Osteocyte (in vitro differentiated cells): ENCODE measurements at places on chromosomes 3 and 15. TPM values are rescaled to one million over a fixed set of nuclear protein-coding genes. Genes with fewer than 3 reads are reported as not detected.

GRCh38 chr3:176789281-176789705, 408.0 kb downstream of the TBL1XR1 start:
- no peaks in the 10 kb centered on the region for H3K4me1 ChIP-seq
- no peaks in the 10 kb centered on the region for H3K36me3 ChIP-seq
- no peak overlapping the region for H3K27ac ChIP-seq
- H3K27me3 ChIP-seq: peaks cover 7% of the 10 kb centered on the region

GRCh38 chr3:71629711-71630110, 46.2 kb upstream of the FOXP1 start:
- H3K27ac ChIP-seq: no peak overlapping the region
- no peak overlapping the region for H3K4me3 ChIP-seq
- H3K36me3 ChIP-seq: no peaks in the 10 kb centered on the region
- H3K4me1 ChIP-seq: no peaks in the 10 kb centered on the region
- DNase-seq: no peak
- no peaks in the 10 kb centered on the region for H3K27me3 ChIP-seq

DNA sequence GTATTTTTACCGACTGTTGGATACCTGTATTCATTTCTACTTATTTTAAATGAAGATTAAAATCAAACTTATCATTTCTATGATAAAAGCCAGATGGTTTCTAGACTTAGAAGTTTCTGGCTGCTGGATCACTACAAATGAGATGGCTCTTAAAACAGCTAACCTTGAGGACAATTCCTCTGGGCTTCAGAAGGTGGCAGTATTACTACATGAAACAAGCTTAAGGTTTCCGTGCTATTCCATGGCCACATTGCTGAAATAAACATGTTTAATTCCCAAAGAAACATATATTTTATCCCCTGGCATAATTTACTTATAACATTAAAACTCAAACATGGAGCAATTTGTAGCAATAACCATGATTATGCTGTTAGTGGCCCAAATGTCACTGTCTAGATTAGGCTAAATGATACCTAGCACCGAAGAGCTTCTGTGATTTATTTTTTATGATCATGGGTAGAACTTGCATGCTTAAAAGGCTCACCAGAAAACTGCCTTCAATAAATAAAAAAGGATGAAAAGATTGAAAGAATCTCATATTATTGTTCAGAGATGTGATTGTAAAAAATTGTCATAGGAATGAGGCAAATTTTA, 204.0 kb upstream of the NANOGP8 start:
- H3K36me3 ChIP-seq: no peaks in the 10 kb centered on the region
- H3K27ac ChIP-seq: no peak overlapping the region
- H3K4me1 ChIP-seq: peaks cover 9% of the 10 kb centered on the region
- no peak for DNase-seq

The FBLN2 gene
- 215 and 251 TPM in 2 replicates for total RNA-seq

The ANKRD34C gene
- total RNA-seq: 0.08 TPM in 1 of 2 replicates, not detected in the other

The PTX3 gene
- total RNA-seq: 45.7 and 51.8 TPM in 2 replicates

DNA sequence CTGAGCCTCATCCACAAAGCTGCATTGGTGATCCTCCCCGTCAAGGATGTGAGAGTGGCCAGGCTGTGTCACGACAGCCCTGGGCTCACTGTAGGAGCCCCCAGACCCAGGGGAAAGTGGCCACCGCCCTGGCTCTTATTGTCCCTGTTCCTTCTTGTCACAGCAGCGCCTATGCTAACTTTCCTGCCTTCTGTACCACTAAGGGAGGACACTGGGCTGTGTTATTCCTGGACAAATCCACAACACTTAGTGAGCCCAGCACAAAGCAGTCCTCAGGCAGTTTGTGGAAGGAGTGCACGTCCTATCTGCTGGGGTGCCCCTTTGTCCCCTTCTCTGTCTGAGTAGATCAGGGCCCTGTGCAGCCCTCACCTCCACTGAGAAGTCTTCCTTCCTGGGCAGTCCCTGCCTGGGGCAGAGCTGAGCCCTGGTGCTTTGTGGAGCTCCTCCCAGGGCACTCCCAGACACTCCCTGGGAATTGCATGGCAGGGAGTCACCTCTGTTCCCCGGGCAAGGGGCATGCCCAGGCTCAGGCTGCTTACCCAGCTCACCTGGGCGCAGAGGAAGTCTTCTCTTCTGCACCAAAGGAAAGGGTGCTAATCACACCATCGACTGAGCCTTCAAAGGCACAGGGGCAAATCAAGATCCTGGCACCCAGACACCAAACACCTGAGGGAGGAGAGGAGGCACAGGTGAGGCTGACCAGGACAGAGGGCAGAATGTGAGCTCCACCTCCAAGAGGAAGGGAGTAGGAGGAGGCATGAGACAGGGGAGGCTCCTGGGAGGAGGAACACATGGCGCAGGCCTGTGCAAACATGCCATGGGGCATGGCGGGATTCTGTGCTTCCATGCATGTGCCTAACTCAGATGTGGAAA, 138.7 kb downstream of the KLF13 start:
- H3K4me3 ChIP-seq: no peak overlapping the region
- H3K27me3 ChIP-seq: peaks cover 22% of the 10 kb centered on the region
- H3K4me1 ChIP-seq: no peaks in the 10 kb centered on the region
- peak; percentile 78 for DNase-seq

The MEX3B gene
- total RNA-seq: 22.7 and 24.5 TPM in 2 replicates

The ECE2 gene
- not detected in 2 replicates for total RNA-seq

The NR2F2 gene
- total RNA-seq: 286 and 292 TPM in 2 replicates

GRCh38 chr3:22713936-22714335, 489.2 kb upstream of the UBE2E2 start:
- H3K27ac ChIP-seq: no peak overlapping the region
- DNase-seq: no peak
- no peak overlapping the region for H3K4me3 ChIP-seq
- H3K4me1 ChIP-seq: no peaks in the 10 kb centered on the region
- no peaks in the 10 kb centered on the region for H3K36me3 ChIP-seq
- H3K27me3 ChIP-seq: no peaks in the 10 kb centered on the region

- DNase-seq: no peak
- H3K27ac ChIP-seq: no peak overlapping the region
- H3K4me1 ChIP-seq: peaks cover 4% of the 10 kb centered on the region
Observed at GRCh38 chr3:193857996-193858395, 265.0 kb downstream of the OPA1 start.

GRCh38 chr3:38597502-38598060, 51.9 kb downstream of the SCN5A start:
- no peak overlapping the region for H3K4me3 ChIP-seq
- peaks cover 20% of the 10 kb centered on the region for H3K27me3 ChIP-seq
- no peaks in the 10 kb centered on the region for H3K4me1 ChIP-seq
- H3K36me3 ChIP-seq: no peaks in the 10 kb centered on the region
- DNase-seq: no peak

The ARPP19 gene
- 165 and 169 TPM in 2 replicates for total RNA-seq

DNA sequence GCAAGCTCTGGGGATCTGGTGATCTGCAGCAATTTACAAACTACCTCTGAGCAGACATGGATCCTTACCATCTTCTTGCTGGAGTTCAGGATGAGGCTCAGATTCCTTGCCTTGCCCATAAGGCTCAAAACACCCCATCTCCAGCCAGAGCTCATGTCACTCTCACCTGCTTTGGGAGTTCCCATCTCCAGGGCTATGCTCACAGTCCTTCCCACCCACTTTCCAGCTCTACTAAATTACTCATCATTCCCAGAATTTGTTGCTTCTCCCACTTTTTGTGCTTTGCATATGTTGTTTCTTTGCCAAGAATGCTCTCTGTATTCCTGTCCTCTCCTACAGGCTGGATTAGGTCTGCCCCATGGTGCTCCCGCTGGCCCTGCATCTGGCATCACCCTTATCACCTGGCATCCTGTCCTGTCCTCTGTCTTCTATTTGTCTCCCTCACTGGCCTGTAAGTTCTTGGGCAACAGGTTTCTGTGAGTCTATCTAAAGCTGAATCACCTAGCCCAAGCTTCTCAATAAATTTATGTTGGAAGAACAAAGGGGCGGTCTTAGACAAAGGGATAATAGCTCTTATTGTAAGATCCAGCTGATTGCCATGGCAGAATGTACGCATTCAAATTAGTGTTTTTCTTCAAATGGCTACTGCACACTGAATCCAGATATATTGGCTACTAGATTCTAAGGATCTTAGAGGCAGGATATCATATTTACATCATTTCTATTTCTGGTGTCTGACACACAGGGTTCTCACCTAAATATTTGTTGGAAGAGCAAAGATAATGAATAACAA, 179.2 kb downstream of the CLSTN2 start:
- no peak overlapping the region for H3K27ac ChIP-seq
- no peak overlapping the region for H3K4me3 ChIP-seq
- no peak for DNase-seq
- no peaks in the 10 kb centered on the region for H3K27me3 ChIP-seq

DNA sequence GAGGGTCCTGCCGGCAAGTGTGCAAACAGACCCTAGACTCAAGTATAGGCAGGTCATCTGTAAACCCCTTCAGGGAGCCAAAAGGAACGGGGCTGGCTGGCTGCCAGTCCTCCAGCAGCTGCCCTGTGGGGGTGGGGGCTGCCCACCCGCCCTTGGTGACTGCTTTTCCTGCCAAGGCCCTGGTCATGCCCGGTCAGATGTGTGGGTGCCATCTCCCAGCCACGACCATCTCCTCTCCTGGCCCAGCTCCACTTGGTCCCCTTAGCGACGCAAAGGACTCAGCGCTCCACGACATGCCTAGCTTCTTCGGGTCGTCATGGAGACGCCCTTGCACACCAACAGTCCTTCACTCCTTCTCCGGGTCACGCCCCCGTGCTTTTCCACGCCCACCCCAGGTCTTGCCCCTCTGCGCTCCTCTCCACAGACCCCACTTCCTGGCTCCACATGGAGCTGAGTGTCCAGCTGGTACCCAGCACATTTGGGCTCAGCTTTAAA, 2.4 kb downstream of the MUC4 start:
- H3K4me1 ChIP-seq: peaks cover 1% of the 10 kb centered on the region
- no peak overlapping the region for H3K27ac ChIP-seq
- no peak for DNase-seq
- peaks cover 29% of the 10 kb centered on the region for H3K27me3 ChIP-seq
- H3K4me3 ChIP-seq: no peak overlapping the region
- no peaks in the 10 kb centered on the region for H3K36me3 ChIP-seq

- no peaks in the 10 kb centered on the region for H3K36me3 ChIP-seq
- H3K4me3 ChIP-seq: no peak overlapping the region
- no peak for DNase-seq
- no peaks in the 10 kb centered on the region for H3K4me1 ChIP-seq
- no peak overlapping the region for H3K27ac ChIP-seq
- peaks cover 36% of the 10 kb centered on the region for H3K27me3 ChIP-seq
Observed at GRCh38 chr3:14780927-14781507, 37.7 kb upstream of the FGD5 start.

The MYO5C gene
- total RNA-seq: 2.7 and 4.0 TPM in 2 replicates

The CADPS gene
- total RNA-seq: not detected in 2 replicates

DNA sequence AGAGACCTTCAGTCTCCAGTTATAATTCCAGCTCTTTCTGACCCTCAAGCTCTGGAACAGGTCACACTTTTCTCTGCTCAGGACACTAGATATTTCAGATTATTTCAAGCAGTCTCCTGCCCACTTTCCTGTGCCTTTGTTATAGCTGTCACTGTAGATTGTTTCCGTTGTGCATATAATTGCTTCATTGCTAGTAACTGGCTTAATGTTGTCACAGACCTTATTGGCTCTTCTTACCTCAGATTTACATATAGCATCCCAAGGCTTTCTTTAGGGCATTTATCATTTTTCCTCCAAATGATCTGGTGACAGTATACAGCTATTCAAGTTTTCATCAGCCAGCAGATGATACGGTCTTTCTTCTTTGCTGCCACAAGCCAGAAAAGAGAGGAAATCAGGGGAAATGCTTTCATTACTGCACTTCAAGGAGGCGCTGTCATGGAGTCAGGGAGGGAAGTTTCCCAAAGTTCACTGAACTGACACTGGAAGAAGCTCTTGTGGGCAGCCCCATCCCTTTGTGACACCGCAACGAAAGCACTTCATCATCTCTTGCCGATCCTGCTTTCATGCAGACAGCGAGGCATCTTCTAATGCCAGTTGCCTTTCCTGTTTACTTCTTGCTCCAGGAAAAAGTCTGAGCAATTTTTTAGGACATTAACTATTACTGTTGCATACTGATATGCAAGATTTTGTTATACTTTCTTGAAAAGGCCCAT, 181.9 kb downstream of the CDIN1 start:
- H3K27me3 ChIP-seq: no peaks in the 10 kb centered on the region
- no peak overlapping the region for H3K4me3 ChIP-seq
- no peaks in the 10 kb centered on the region for H3K4me1 ChIP-seq
- DNase-seq: no peak
- H3K27ac ChIP-seq: no peak overlapping the region

- peak overlapping the region; percentile 69 for H3K4me3 ChIP-seq
- no peak for DNase-seq
- peak overlapping the region; percentile 85 for H3K27ac ChIP-seq
- no peaks in the 10 kb centered on the region for H3K36me3 ChIP-seq
- no peaks in the 10 kb centered on the region for H3K27me3 ChIP-seq
Observed at GRCh38 chr3:195150181-195151118, 120.5 kb downstream of the XXYLT1 start.

- no peak for DNase-seq
- H3K27me3 ChIP-seq: no peaks in the 10 kb centered on the region
- H3K4me1 ChIP-seq: peaks cover 23% of the 10 kb centered on the region
- no peak overlapping the region for H3K4me3 ChIP-seq
- peaks cover 31% of the 10 kb centered on the region for H3K36me3 ChIP-seq
Observed at GRCh38 chr3:124982855-124983254, 48.3 kb upstream of the MUC13 start.

DNA sequence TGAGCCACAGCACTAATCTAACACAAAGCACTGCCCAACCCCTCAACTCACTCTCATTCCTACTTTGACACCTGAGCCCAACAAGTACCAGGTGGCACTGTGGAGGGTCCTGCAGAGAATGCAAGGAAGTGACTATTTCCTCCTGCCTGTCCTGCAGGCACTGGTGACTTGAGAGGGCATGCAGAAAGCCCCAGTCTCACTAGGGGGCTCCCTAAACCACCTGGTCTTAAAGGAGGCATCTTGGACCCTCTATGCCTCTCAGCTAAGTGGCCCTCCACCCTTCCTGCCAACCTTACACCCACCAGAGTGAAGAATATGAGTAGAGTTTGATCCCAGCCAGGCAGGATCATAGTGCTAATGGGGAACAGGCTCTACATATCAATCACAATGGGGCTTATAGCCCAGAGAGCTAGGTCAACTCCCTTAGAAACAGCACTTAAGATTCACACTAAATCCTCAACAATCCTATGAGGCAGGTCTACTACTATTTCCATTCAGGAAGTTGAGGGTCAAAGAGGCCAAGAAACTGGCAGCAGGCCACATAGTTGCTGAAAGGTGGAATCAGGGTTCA, 15.2 kb downstream of the TRAIP start:
- no peak overlapping the region for H3K4me3 ChIP-seq
- H3K4me1 ChIP-seq: peaks cover 5% of the 10 kb centered on the region
- no peaks in the 10 kb centered on the region for H3K27me3 ChIP-seq
- no peaks in the 10 kb centered on the region for H3K36me3 ChIP-seq
- no peak for DNase-seq

- no peaks in the 10 kb centered on the region for H3K4me1 ChIP-seq
- H3K36me3 ChIP-seq: peaks cover 5% of the 10 kb centered on the region
- no peaks in the 10 kb centered on the region for H3K27me3 ChIP-seq
- H3K27ac ChIP-seq: no peak overlapping the region
Observed at GRCh38 chr3:185457376-185457775, 41.5 kb downstream of the TMEM41A start.

- peaks cover 4% of the 10 kb centered on the region for H3K4me1 ChIP-seq
- no peaks in the 10 kb centered on the region for H3K36me3 ChIP-seq
- H3K4me3 ChIP-seq: no peak overlapping the region
- DNase-seq: no peak
Observed at GRCh38 chr3:185094697-185095096, 58.2 kb downstream of the C3orf70 start.
